ENCODE measurements at places on chromosomes 7 and 10.

DNA sequence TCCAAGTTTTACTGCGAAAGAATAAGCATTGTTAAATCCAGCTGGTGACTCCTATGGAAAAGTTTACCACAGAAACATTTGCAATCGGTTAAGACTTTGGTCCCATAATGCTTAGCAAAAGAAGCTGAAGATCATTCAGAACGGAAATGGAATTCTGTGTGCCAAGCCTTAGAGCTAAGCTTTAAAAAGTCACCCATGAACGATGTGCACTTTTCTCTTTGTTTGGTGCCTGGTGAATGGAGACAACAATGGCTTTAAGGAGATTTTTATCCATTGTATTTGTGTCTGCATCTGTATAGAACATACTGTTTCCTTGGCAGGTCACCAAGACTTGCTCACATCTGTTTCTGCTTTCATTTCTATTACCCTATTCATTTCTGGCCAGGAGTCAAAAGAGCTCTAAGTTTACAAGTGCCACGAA is 26.3 kb upstream of the COL1A2 start:
- DNase-seq, result no peak

DNA sequence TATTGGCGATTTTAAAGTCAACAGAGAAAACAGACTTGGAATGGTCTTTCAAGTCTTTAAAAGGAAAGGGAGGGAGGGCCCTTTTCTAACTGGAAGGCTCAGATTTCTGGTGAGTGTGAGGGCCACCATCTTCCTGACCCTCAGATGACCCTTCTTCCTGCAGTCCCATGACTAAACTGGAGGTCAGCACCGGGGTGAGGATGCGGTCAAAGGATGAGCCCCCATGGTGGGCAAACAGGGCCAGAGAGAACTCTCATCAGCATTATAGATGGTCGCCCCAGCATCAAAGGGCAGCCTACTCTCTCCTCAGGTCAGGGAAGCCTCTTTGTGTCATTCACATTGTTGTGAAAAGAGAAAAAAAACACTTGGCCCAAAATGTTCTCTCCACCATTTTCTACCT is 219.2 kb downstream of the LRMDA start:
- DNase-seq, result no peak

- no peak for DNase-seq
These were observed 70.9 kb downstream of the CARD11 start for GRCh38 chr7:2972835-2973161.

GRCh38 chr10:55063811-55064210 is 262.8 kb upstream of the PCDH15 start:
- DNase-seq, result no peak

GRCh38 chr10:43174969-43175368 is 36.7 kb downstream of the CSGALNACT2 start:
- no peak for DNase-seq

DNA sequence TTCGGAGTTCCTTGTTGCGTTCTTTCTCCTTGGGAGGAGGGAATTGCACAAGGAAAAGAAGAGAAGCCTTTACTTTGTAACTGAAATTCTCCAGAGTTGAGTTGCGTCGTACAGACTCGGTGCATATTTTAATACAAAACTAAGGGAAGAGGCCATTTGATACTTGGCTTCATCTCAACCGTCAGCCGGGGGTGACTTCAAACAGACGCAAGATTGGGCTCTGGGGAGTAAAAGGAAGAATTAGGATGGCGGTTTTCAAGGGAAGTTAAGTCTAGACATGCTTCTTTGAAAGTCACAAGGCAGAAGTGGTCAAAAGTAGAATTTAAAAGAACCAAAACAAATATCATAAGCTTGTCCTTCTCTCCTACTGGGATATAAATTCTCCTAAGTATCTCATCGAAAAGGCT is 1.6 kb downstream of the PRR15 start:
- peak; percentile 37 for DNase-seq

DNA sequence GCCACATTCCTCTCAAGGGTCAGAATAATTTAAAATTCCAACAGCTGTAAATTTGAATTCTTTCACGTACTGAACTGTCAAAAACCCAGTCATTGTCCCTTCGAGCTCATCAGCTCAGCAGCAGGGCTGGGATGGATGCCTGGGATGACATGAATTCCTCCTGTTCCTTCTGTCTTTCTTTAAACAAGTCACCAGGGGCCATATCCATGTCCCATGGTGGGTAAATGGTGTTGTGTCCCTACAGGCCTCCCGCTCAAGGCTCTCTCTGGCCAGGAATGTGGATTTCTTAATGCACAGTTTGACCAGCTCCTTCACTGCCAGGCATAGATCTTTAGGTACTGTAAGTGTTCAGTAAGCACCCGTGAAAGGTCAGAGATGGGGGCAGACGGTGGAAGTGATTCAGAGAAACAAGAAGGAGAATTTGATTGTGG is 13.8 kb upstream of the TECPR1 start:
- DNase-seq, result no peak

- DNase-seq, result no peak
These were observed 388.4 kb upstream of the FZD8 start for GRCh38 chr10:36030516-36030915.

DNA sequence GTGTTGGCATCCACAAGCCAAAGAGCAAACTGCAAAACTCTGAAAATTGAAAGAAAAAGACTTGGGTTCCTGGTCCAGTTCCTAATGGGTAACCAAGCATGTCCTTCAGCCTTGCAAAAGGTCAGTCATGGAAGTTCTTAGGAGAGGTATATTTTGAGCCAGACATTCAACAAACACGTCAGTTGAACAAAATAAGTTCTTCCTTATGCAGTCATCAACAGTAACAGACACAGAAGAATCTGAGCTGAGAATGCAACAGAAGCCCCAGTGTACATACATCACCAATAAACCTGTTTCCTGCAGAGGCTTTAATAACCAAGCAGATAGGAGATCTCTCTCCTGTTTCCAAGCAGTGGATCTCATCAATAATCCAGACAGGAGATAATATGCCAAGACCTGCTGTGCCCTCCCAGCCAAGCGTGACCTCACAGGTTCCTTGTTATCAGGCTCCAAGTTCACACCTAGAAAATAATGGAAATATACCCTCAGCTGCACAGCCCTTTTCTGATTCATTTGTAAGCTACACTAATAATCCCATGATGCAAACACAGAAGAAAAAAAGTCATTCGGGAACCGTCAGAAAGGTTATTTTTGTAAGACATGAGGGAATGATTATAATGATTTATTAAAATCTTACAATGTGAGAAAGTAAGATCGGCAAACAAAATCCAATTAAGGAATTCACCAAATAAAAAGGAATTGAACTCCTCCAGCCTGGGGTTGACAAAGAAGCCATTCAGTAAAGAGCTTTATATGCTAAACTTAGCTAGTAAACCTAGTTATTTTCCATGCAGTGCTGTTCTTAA is 90.7 kb downstream of the DGKI start:
- no peak for DNase-seq

- DNase-seq, result no peak
These were observed 13.1 kb downstream of the DDC start for GRCh38 chr7:50552139-50552538.

- DNase-seq, result no peak
These were observed 105.9 kb downstream of the ANKRD7 start for GRCh38 chr7:118330388-118330787.

DNA sequence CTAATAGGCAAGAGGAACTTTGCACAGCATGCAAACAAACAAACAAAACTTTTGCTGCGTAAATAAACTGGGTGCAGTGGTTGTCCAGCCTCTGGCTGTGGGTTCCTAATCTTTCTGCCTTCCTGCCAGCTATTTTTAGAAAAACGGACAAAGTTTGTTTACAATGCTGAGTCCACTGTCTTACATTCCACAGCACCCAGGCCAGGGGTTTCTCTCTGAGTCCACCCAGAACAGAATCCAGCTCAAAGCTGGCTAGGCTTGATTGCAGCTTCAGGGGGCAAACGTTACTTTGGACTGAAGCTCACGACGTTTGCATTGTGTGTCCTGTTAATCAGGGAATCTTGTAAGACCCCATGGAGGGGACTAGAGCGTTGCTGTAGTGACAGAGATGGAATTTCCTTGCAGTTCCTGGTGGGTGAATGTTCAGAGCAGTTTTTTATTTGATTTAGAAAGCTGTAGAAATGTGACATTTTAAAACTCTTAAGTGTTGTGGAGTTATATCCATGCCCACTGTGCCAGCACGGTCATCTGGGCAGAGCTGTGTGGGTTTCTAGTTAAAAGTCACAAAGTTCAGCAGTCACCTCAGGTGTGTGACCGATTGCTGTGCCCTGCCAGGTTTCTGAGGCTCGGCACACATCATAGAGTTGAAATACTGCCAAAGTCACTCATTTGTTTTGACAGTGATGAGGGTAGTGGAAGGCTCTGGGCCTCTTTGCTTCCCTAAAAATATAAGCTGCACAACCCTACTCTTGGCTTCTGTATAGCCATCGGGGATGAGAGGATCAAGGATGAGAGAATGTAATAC is 247.0 kb downstream of the STK31 start:
- no peak for DNase-seq

- DNase-seq, result no peak
These were observed 5.9 kb upstream of the MAGI2 start for GRCh38 chr7:79459381-79459780.

- DNase-seq, result no peak
These were observed 261.3 kb downstream of the TCERG1L start for GRCh38 chr10:131050162-131050766.

Data from suppressor macrophage (primary cell).